ENCODE measurements at places on chromosomes 3 and 15.
A peak's percentile ranks its signal among the peaks of the same experiment; 100 is the strongest.

- no peak for DNase-seq
Measured at GRCh38 chr15:62847900-62848489, 194.6 kb upstream of the TPM1 start.

DNA sequence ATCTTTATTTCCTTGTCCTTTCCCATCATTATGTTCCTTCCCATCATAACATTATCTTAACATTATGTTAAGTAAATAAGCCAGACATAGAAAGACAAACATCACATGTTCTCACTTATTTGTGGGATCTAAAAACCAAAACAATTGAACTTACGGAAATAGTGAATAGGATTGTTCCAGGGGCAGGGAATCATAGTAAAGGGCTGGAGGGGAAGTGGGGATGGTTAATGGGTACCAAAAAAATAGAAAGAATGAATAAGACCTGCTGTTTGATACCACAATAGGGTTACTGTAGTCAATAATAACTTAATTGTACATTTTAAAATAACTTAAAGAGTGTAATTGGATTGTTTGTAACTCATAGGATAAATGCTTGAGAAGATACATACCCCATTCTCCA lies 36.7 kb upstream of the MBNL1 start:
- no peak for DNase-seq

DNA sequence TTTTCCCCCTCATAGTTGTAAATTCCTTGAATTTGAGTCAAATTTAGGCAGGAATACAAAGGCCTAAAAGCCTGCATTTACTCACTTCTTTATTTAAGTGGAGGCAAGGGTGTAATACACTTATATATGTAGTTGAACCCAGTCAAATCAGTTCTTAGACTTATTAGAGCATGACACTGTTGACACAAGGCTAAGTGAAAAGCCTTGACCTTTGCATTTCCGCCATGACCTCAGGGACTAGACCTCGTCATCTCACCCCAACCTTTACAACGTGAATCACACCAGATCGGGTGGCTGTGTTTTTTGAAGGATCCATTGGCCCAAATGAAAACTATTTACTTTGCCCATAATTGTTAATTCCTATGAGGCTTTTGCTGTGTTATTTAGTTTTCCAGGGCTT lies 774.4 kb downstream of the ROBO1 start:
- no peak for DNase-seq

DNA sequence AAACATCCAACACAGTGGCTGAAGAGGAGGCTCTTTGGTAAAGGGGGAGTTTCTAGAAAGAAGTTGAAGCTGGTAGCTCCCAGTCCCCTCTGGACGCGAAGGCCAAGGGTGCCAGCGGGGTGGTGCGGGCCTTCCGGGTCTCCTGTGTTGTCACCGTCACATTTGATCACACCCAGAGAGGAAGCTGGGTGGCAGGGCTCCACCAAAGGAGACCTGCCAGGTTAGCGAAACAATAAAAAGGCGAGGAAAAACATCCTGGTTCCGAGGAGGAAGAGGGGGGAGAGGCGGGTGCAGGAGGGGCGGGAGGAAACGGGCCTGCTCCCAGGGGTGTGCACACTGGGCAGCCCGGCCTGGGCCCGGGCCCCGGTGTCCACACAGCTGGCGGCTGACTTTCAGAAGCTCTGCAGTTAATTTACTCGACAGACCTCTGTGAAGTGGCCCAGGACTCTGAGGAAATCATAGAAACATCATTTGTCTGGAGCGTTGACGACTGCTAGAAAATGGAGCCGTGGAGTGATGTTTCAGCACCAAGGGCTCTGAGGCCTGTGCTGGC lies 12.1 kb downstream of the HEG1 start:
- no peak for DNase-seq

DNA sequence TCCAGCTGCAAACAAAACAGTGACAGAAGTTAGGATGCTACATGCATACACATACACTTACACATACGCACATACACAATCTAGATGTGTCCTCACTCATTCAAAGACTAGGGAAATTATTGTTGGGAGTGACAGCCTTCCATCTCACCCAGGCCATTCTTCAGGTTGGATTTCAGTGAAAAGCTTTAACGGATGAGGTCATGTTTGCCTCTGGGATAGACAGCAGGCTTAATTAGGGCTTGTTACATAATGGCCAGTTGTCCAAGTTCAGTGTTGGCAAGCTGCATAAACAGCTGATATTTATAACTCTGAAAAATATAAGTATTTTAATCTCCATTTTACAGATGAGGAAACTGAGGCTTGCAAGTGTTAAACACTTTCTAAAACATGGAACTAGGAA lies 35.8 kb upstream of the PLOD2 start:
- no peak for DNase-seq

GRCh38 chr3:67635806-67636205 lies 18.6 kb downstream of the SUCLG2 start:
- no peak for DNase-seq

- no peak for DNase-seq
Measured at GRCh38 chr15:52785672-52786406, 4.3 kb downstream of the ONECUT1 start.

GRCh38 chr3:57132674-57133073 lies 32.5 kb downstream of the IL17RD start:
- DNase-seq = no peak

DNA sequence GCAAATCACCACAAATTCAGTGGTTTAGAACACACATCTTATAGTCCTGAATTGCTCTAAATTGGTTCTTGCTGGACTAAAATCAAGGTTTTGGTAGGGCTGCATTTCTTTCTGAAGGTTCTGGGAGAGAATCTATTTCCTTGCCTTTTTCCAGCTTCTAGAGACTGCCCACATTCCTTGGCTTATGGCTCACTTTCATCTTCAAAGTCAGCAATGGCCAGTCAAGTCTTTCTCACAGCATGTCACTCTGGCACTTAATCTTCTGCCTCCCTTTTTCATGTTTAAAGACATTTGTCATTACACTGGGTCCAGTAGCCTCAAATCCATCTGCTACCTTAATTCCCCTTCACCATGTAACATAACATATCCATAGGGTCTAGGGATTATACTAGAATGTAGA lies 149.0 kb downstream of the NEK10 start:
- DNase-seq = no peak

DNA sequence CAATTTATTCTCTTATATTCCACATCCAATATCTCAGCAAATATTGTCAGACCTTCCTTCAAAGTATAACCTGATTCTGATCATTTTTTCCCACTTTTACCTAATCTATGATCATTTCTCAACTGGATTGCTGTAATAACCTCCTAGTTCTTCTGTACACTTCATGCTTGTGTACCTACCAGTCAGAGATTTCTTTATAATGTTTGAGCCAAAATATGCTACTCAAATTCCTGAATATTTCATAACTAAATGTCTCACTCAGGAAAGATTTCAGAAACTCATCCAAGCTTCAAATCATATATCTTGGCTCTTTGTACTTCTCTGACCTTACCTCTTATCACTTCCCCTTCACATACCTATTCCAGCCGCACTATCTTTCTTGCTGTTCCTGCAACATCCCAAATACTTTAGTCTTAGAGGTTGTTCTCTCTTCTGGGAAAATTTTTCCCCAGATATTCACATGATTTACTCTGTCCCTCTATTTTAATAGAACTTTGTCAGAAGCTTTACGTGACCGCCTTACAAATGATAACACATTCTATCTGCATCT lies 20.0 kb downstream of the BCHE start:
- DNase-seq = no peak

- no peak for DNase-seq
Measured at GRCh38 chr3:179973931-179974361, 62.8 kb downstream of the PEX5L start.

GRCh38 chr3:48187579-48188265 lies 495 bp downstream of the CDC25A start:
- no peak for DNase-seq

- no peak for DNase-seq
Measured at GRCh38 chr3:28577941-28578500, 229.4 kb upstream of the AZI2 start.

- DNase-seq = no peak
Measured at GRCh38 chr15:39581242-39581792, 438 bp downstream of the THBS1 start.

- DNase-seq = peak; percentile 16
Measured at GRCh38 chr3:119034256-119035013, at the start of gene IGSF11. IGSF11 (minus strand) TSS chr3:119034846; CDS start chr3:119034582, 264 bp downstream.
